Activated CD4-positive, alpha-beta T cell treated with anti-CD3 and anti-CD28 coated beads, Interleukin-2, amount 10 ng/mL, durations not matched to agents 7 days and 5 days (primary cell): ENCODE measurements at places on chromosomes 1 and 21.
A peak's percentile ranks its signal among the peaks of the same experiment; 100 is the strongest.

GRCh38 chr1:121483961-121484424, 299.2 kb downstream of the SRGAP2C start:
- DNase-seq = no peak
- H3K36me3 ChIP-seq = peaks cover 5% of the 10 kb centered on the region
- no peak overlapping the region for H3K4me3 ChIP-seq

DNA sequence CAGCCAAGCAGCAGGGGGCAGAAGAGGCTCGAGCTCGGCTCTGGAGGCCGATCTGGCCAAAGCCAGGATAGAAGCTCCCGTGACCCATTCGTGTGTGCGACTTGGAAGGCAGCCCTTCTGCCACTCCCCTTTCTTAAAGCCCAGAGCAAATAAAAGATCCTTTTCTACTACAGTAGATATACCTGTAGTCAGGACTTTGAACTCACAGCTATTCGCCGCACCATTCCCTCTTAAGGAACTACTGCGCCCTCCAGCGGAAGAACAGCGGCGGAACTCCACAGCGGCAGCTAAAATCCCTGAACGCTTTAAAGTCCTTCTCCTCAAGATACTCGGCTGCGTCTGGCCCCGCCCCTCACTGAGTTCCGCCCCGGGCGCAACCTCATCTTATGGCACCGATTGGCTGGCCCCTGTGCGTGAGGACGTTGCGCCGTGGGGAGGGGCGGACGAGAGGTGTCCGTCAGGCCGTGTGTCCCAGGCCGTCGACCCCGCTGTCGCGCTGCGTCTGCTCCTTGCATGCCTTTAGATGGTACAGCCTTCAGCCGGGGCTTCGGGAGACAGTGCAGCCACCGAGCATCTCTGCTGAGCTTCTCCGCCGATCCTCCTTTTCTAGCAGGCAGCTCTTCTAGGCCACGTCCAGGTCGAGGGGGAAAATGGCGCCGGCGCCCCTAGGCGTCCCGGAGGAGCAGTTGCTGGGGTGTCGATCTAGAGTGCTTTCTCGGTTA, at the start of gene LRIG2:
LRIG2 (plus strand) TSS at position 442 of the 722 bp plus-strand sequence; CDS start at position 651, 209 bp downstream.
- peaks cover 3% of the 10 kb centered on the region for H3K36me3 ChIP-seq
- DNase-seq = peak; percentile 99
- peak within 1 kb of the TSS; percentile 93 for H3K27ac ChIP-seq

GRCh38 chr1:192615055-192615454, 20.9 kb upstream of the RGS13 start:
- H3K36me3 ChIP-seq = no peaks in the 10 kb centered on the region
- DNase-seq = no peak
- no peaks in the 10 kb centered on the region for H3K4me1 ChIP-seq
- H3K27me3 ChIP-seq = peaks cover 6% of the 10 kb centered on the region
- H3K4me3 ChIP-seq = no peak overlapping the region

DNA sequence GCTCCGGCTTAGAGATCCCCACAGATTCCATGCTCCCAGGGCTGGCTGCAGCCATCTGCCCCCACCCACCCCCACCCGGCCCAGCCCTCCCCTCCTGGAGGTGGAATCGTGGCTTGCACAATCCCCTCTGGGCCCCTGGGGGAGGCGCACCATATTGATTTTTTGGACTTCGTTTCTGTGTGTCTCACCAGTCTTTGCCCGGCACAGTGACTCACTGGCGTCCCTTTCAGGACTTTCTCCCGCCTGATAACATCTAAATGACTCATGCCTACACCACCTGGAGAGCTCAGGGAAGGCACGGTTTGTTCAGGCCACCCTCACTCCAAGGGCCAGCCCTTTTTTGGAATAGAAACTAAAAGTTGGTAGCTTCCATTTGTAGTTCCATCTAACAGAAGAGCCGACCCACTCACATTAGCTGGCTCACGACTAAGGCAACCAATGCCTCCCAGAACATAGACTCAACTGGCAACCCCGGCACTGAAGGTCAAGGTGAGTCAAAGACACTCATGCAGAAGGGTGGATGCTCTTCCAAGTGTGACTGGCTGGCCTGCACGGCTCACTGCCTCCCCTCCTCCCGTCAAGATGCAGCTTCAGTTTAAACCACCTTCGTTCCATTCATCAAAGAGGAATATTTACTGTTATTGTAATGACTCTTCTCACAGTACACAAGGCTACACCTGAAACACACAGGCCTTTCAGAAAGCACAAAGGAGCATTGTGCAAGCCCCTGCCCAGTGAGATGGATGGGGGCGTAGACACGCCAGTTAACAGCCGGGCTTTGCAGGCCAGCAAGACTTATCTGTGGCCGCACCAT, 18.1 kb upstream of the ETS2 start:
- H3K27me3 ChIP-seq = no peaks in the 10 kb centered on the region
- no peak for DNase-seq
- no peak overlapping the region for H3K27ac ChIP-seq

GRCh38 chr21:36861595-36862323, 104.7 kb downstream of the HLCS start:
- H3K27ac ChIP-seq = no peak overlapping the region
- H3K36me3 ChIP-seq = peaks cover 2% of the 10 kb centered on the region
- H3K4me1 ChIP-seq = peaks cover 31% of the 10 kb centered on the region
- no peak for DNase-seq

DNA sequence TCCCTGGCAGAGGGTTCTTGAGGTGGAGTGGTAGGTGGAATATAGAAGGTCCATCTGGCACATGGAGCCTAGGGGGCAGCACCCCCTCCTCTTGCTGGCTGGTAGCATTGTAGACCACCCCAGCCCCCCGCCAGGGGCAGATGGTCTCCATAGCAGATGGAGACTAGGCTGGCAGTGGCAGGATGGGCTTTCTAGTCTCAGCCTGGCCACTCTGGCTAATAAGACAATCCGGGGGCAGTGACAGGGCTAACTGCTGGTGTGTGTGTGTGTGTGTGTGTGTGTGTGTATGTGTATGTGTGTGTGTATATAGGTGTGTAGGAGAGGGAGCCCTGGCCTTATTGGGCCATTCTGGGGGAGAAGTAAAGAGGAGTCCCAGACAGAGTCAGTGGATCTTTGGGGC, 16.1 kb downstream of the UTP11 start:
- no peaks in the 10 kb centered on the region for H3K27me3 ChIP-seq
- DNase-seq = no peak
- no peak overlapping the region for H3K4me3 ChIP-seq
- peak overlapping the region; percentile 54 for H3K27ac ChIP-seq
- peaks cover 8% of the 10 kb centered on the region for H3K36me3 ChIP-seq

GRCh38 chr1:43153443-43153842, 18.6 kb downstream of the EBNA1BP2 start:
- H3K4me1 ChIP-seq = peaks cover 5% of the 10 kb centered on the region
- DNase-seq = no peak
- no peaks in the 10 kb centered on the region for H3K36me3 ChIP-seq
